Thymus (tissue), 14 donors: ENCODE measurements at places on chromosomes 3 and 15.

DNA sequence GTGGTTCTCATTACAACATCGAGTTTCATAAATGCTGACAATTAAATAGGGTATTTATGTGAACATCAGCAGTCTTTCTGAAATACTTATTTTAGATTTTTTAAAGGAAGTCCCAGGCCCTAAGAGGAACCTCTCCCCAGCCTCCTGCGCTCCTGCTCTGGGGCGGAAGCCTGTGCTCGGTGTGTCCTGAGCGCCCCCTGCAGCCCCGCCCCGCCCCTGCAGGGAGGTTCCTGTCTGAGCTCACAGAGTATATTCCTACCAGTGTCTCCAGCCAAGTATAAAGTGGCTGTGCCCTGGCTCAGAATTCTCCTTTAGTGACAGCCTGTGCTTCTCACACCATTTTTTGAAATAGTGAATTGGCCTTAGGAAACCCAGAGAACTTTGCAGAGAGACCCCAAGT, 567.9 kb downstream of the GOLGA6L6 start:
- no peak for DNase-seq

DNA sequence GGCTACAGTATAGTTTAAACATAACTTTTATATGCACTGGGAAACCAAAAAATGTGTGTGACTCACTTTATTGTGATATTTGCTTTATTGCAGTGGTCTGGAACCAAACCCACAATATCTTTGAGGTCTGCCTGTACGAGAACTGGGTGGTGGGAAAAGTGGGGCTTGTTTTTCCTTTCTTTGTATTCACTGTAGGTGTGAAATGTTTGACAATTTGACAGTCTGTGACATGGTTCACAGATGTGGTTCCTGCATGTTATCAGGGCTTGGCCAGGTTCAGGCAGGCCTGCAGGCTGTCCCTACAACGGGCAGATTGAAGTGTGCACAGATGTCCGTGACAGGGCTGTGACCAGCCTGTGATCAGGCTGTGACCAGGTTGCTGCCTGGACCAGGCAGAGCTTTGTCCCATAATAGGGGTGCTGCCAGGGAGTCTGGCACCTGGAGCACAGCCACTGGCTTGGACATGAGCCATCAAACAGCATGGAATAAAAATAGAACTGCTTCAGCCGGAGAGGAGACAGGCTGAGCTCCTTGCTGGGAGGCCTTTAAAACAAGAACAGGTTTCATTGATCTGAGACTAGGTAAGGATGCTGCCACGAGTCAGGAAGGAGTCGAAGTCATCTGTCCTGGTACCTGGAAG, 61.0 kb downstream of the KLF13 start:
- no peak for DNase-seq

DNA sequence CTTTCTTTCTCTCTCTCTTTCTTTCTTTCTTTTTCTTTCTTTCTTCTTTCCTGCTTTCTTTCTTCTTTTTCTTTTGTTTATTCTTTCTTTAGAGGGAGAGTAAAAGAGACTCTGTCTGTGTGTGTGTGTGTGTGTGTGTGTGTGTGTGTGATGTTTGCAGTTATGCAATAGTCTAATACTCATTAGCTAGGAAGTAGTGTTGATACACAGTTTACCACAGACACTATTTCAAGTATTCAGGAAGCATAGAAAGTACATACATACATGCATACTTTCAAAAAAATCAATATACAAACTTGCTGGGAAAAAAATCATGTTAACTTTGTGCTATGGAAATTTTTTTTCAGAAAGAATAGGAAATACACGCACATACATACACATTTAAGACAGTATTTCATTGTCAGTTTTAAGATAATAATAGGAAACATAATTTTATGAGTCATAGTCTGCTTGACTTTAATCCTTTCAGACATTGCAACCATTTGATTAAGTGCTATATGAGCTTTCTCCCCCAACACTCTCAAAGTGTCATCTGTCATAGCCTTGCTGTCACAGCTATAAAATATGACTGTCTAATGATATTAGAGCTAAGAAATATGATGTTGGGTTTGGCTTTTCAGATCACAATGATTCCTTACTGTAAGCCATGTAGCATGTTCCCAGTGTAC, 74.9 kb upstream of the EPHA3 start:
- DNase-seq, result no peak

DNA sequence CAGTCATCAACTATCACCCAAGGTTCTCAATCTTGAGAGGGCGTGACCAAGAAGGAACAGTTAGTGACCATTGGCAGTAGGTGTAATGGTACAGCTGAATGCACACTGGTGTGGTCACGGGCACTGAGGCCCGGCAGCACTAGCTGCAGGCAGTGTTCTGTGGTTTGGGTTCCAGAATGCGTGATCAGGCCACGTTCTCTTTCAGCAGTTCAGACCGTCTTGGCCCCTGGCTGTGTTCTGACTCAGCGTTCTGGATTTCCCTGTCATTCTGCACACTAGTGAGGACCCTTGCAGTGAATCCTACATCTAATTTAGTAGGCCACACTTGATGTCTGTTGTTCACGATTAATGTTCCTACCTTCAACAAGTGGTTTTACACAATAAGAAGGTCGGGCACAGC, 220.5 kb upstream of the SLCO3A1 start:
- no peak for DNase-seq

DNA sequence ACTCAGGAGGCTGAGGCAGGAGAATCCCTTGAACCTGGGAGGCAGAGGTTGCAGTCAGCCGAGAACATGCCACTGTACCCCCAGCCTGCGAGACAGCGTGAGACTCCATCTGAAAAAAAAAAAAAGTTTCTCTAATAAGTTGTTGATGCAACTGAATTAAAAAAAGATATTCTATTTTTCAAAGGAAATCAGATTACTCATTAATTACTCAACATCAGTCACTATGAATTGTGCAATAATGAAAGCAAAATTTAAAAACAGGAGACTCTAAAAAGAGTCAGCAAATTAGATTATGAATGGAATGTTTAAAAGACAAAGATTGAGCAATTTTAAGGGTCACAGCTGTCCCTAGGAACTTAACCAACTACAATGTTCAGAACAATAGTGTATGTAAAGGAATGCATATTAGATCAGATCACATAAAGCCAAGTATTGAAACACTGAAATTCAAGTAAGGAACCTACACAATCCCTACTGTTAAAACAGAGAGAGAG, 60.2 kb upstream of the SLC4A7 start:
- DNase-seq, result no peak
